ENCODE measurements at places on chromosomes 12 and 14.
A peak's percentile ranks its signal among the peaks of the same experiment; 100 is the strongest.

GRCh38 chr14:103243764-103244737 lies 90.0 kb upstream of the EIF5 start:
- DNase-seq = no peak

DNA sequence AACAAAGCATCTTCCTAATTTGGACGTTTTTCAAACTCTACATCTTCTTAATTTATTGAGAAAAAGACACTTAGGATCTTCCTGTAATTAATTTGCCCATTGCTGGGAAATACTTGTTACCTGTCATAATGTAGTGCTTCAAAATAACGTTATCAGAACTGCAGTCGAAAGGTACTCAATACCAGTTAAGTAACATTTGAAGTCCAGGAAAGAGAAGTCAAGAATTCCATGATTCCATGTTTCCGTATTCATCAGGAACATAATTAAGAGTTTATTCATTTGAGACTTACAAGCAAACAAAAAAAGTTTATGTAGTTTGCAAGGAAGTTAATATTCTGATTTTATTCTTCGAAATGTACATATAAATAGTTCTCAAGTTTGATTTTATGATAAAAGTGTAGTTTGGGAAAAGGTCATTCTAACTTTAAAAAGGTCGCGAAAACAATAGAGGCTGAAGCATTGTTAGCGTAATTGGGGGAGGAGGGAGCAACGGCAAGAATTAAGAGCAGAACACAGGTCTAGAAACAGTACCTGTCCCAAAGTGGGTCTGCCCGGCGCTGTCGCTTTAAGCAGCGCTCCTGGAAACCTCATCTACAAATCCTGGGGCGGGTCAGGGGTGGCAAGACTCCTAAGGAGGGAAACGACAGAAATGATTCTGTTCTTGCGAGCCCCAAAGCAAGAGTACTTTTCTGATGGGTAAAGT lies 1.2 kb upstream of the KCNMB4 start:
- DNase-seq = no peak

DNA sequence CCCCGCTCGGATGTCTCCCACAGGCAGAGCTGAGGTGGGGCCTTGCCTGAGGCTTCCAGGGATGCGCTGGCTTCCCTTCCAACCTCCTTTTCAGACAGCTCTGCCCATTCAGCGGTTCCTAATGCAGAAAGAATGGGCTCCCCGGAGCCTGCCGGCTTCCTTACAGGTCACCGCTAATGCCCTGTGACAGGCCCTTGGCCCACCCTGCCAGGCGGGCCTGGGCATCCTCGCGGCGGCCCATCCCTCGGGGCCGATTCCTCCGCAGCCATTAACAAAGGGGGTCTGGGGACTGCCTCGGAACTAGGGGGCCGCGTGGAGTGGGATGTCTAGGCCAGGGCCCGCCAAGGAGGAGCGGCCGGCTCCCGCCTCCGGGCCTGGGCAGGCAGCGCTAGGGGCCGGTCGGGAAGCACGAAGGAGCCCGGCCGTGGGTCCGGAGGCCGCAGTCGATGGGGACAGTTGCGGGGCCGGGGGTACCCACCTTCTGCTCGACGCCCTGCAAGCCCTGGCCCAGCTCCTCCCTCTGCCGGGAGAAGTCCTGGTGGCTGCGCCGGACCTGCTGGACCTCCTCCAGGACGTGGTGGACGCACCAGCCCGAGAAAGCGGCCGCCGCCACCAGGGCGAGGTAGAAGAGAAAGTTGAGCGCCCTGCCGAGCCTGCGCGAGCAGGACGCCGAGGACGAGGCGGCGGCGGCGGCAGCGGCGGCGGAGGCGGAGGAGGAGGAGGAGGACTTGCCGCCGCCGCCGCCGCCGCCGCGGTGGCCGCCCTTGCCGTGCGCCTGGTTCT lies 738 bp downstream of the CKAP4 start:
- peak; percentile 63 for DNase-seq

DNA sequence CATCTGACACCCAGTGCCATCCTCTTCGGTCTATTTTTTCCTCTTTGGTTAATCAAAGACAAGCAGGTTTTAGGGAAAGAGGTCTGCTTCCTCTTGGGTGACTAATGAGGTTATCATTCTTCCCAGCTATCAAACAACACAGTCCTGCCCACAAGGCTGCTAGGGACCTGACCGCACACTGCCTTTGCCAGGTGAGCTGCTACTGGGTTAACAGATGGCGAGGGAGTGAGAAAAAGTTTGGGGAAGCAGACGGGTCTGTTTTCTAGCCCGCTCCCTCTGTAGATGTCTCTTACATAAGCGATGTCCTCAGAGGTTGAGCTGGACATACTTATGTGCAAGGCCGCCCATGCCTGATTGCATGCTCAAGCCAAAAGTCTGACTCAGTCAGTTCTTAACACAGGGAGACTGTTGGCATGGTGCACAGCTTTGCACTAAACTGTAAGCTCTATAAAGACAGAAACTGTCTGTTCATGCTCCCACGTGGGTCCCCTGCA lies 94.1 kb downstream of the SLC15A4 start:
- no peak for DNase-seq

DNA sequence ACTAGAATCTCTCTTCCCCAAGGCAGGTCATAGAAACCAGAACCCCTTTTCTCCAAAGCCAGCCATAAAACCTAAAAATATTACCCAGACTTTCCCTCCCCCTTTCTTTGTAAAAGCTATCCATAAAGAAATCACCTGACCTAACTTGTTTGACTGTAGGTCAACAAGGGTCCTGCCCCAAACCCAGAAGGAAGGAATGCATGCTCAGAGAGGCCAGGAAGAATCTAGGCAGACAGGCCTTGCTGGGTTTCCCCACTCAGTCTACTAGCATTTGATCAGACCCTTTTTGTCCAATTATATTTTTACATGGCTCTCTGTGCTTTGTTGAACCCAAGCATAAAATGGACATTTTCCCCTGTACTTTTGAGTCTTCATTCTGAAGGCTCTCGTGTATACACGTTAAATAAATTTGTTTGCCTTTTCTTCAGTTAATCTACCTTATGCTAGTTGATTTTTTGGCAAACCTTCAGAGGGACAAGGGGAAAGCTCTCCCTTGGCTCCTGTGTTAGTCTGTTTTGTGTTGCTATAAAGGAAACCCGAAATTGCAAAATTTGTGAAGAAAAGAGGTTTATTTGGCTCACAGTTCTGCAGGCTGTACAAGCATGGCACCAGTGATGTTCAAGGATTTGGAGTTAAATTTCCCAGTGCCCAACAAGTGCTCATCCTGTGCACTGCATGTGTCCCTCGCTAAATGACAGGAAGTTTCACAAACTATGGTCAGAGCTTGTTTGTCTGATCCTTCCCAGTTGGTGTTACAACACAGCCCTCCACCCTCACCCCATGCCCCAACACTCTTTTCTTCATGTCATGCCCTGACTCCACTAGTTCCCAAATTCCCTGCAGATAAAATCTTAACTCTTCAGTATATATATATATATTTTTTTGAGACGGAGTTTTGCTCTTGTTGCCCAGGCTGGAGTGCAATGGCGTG lies 14.2 kb upstream of the RASSF3 start:
- DNase-seq = no peak

Measured in naive thymus-derived CD8-positive, alpha-beta T cell (primary cell).